ENCODE measurements at places on chromosomes 2 and 18.

DNA sequence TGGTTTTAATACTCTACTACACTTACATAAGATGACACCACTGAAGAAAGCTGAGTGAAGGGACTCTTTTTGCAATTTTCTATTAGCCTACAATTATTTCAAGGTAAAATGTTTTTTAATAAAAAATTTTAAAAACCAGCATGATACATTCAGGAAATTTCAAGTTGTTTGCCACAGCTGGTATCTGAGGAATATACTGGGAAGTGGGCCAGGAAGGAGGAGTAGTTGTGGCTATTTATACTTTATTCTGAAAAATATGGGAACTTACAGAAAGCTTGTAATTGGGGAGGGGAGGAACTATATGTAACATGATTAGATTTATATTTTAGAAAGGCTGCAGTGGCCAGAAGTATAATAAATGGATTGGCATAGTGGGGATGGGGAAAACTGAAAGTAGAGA lies 40.8 kb downstream of the WDR35 start:
- DNase-seq = no peak

DNA sequence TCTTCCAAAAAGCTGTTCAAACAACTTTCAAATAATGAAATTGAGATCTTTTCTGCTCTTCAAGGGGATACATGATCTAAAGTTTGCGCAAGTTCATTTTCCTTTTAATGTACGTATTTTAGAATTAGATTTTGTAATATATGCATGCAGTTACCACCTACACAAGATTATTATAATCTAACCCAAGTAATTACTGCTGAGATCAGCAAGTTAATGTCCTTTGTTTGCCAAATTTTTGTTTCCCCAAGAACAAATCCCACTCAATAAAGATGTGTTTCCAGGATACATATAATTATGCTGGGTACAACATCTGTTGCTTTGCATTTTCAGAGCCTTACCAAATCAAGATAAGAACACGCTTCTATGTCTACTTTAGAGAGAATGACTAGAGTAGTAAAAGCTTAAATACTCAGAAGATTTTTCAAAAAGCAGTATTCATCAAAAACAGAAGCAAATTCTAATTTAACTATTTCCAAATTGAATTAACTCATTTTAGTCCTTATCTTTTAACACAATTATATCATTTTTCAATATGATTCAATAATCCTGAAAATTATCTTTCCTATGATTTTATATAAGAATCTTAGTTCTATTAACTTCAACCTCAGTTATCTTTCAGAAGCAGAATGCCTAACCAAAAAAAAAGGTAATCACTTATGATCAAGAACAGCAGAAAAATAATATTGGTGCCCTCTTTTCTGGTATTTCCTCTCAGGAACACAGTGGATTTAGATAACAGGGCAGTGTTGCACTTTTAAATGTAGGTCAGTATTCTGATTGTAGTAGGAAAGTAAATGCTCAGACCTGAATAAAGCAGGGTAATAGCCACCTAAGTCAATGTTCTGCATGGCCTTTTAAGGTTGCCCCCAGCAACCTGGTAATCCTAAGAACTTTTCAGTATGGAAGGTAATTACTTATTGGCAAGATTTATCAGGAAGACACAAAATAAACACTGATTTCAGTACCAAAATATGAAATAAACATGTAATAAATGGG lies 28.0 kb downstream of the CERKL start:
- DNase-seq = no peak

DNA sequence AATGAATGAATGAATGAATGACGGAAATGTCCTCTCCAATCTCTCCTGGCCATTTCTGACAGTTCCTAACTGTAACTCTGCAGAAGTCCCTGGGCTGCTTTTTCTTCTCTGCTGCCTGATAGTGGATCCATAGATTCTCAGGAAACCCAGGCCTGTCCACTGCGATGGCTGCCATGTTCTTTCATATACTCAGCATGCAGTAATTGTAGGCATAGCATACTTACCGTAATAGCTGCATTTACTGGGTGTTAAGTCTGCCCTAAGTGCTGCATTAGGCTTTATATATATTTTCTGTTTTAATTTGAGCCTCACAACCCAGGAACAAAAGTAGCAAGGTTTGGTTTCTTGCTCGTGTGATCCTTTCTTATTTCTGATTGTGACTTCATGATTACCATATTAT lies 122.9 kb downstream of the DCC start:
- no peak for DNase-seq

DNA sequence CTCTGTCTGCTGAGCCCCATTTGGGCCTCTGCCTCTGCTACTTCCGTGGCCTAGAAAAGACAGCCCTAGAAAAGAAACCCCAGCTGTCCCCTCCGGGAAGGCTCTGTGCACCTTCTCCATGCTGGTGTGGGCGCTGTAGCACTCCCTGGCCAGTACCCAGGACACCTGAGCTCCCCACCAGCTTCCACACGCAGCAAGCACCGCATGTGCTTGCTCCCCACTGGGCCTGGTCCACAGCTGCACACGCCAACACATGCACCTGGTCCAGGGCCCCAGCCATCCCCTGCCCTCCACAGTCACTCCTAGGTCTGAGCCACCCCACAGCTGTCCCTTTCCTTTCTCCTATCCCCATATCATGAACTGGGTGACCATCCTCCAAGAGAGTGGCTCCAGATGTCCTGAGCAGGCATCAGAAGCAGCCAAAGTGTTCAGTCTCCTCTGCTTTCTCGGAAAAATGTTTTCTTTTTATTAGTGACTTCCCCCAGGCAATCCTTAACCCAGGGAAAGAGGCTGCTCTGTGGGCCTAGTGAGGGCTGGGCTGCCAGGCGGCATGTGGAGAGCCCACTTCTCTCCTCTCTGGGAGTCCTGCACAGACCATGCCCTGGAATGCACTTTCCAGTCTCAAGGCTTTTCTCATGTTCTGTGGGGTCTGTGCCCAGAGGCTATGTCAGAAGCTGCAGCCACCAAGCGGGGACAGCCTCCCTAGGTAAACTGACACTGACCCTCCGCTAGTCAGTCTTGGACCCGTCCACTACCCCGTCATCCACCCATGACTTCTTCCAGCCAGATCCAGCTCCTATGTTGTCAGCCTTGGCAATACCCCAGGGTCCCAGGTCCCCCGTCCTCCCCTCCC lies 133.7 kb downstream of the KLHL29 start:
- no peak for DNase-seq

DNA sequence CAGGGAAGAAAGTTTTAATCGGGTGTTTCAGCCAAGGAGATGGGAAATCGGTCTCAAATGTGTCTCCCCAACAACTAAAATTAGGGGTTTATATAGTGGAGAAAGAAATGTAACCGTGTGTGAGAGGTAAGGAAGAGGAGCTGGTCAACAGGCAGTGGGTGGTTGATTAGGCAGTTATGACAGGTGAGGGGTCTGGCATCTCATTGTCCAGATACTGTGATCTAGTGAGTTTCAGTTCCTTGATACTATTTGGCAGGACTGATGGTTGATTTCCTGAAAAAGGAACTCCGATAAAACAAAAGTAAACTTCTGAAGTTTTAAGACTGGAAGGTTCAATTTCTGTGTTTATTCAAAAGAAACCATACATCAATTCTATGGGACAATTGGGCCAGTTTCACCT lies 197.9 kb downstream of the LPIN1 start:
- DNase-seq = no peak

DNA sequence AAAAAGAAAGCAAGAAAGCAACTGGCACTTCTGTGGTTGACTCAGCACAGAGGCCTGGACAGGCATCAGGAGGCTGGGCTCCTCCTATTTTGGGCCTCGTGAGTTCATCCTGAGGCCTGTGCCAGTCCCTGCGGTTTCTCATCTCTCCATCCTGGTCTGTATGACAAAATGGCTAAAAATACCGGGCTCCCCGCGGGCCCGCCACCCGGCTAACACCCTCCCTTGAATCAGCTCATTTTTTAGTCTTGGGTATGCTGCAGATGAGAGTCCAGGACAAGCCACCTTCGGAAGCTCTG lies 62.3 kb upstream of the YWHAQ start:
- DNase-seq = no peak

GRCh38 chr2:22890132-22890531 lies 494.8 kb upstream of the KLHL29 start:
- no peak for DNase-seq

- DNase-seq = no peak
Observed at GRCh38 chr18:1618364-1618763, 713.7 kb downstream of the ADCYAP1 start.

- DNase-seq = no peak
Observed at GRCh38 chr2:14743861-14744260, 111.3 kb downstream of the LRATD1 start.

DNA sequence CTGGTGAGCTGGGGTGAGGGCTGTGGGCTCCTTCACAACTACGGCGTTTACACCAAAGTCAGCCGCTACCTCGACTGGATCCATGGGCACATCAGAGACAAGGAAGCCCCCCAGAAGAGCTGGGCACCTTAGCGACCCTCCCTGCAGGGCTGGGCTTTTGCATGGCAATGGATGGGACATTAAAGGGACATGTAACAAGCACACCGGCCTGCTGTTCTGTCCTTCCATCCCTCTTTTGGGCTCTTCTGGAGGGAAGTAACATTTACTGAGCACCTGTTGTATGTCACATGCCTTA lies 10.5 kb downstream of the PROC start:
- no peak for DNase-seq

DNA sequence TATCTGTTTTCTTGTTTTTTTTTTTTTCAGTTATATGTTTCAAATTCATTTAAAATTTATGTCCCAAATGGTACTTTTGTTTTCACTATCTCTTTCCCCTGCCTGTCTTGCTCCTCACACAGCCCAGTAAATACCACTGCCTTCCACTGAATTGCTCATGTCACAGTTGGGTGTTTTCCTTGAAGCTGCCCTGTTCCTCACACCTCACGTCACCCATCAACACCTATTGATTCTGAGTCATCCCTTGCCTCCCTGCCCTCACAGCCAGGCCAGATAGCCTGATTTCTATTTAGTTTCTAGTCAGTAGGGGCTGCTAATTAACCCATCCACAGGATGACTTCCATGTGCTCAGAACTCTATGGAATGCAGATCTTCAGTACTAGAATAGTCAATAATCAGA lies 25.3 kb downstream of the FSHR start:
- no peak for DNase-seq

DNA sequence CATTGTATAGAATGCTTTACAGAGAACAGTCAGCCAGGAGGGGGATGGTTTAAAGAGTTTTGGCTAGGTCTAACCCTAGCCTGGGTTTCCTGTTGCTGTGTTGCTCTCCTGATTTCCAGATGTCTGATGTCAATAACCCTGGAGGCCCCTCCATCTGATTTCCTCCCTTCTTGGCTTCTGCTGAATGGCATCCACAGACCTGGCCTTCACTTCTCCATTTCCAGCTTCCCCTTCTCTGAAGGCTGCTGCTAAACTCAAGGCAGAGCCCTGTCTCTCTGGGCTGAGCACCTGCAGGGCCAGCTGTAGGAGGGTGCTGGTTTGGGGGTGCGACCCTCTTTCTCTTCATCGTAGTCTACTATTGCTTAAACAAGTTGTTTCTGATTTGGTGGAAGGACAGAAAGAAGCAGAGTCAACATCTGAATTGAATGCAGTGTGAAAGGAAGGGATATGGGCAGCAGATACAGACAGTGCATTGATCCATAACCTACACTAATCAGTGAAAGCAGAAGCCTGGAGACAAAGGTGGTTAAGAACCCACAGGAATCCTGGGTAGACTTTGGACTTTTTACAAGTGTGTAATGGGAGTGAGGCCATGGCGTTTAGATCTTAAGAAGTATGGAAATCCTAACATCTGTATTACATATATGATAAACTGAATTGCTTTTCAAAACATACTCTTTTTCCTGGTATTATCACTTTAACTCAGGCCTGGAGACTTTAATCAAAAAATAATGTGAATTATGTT lies 153.6 kb downstream of the HRH4 start:
- DNase-seq = no peak

DNA sequence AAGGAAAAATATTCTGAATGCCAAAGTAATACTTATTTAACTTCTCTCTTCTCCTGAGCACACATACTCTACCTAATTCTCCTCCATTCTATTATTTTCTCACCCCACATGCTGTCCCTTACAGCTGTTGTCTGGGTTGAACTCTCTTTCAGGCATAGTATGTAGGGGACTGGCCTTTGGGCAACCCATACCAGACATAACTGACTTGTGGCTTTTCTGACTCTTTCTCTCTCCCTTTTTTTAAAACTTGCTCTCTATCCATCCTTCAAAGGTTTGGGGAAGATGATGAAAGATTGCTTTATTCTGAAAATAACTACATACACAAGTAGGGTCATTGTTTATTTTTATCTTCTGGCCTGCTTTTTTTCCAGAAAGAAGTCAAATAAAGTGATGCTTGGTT lies 69.9 kb upstream of the NOSTRIN start:
- no peak for DNase-seq

GRCh38 chr2:43461453-43462073 lies 134.3 kb downstream of the THADA start:
- DNase-seq = no peak

GRCh38 chr2:72183016-72183415 lies 35.4 kb upstream of the CYP26B1 start:
- no peak for DNase-seq

- no peak for DNase-seq
Observed at GRCh38 chr2:227855440-227855839, 16.0 kb upstream of the DAW1 start.

DNA sequence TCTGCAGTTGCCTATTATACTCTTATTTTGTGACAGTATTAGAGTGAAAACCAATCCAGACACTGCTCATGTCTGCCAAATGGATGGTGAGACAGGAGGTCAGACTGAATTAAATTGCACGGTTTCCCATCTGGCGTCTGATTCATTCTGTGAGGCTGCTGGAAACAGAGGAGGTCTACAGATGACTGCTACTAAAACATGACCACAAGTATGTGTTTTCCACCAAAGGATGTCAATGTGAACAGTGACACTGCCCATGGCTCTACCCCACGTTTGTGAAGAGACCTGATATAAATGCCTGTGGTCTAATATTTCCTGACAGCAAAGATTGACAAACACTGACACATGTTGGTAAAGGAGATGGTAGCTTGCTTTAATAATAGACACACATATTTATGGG lies 104.3 kb upstream of the ST6GAL2 start:
- no peak for DNase-seq

All from NCI-H1930 (cell line).